ENCODE measurements at places on chromosomes 16 and 17. TPM values are rescaled to one million over a fixed set of nuclear protein-coding genes. Genes with fewer than 3 reads are reported as not detected.

The FA2H gene
- not detected for polyA plus RNA-seq

DNA sequence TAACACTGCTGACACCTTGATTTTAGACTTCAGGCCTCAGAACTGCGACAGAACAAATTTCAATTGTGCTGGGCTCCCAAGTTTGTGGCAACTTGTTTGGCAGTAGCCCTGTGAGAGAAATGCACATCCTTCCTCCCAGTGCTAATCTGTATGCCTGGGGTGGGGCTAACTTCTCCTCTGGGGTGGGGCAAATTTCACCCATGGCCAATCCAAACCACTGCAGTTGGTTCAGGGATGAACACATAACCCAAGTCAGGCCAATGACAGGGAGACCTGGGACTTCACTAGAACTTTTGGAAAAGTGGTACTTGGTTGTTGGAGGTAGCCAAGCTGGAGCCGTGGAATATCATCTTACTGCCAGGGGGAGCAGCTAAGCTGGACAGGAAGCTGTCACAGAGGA lies 56.3 kb downstream of the ABCC6 start:
- DNase-seq, result no peak

The C16orf96 gene
- not detected for polyA plus RNA-seq

DNA sequence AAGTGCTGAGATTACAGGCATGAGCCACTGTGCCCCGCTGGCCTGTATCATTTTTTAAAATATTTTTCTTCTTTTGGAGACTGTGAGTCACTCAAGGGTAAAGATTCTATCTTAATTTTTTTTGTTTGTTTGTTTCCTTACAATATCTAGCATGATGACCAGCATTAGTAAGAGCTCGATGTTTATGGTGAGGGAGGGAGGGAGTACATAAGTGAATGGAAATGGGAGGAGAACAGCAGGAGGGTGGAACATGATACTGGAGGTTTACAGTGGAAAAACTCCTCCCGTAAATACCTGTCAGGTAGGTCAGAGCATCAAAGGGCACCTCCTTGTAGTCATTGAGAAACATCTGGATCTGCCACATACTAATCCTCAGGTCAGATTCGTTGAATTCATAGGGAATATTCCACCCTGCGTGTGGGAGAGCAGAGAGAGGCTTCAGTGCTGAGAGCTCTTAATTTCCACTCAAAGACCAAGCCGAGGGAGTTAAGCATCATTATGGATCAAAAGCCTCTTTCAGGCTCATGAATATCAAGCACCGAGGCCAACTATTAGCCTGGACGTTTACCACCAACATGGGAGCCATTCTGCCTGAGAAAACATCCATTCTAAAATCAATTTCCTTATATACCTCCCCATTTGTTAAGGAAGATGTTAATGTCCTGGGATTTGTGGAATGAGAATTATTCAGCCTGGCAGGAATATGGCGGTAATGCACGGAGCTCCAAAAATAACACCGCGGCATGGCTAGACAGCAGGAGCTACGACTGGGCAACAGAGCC lies 51.8 kb downstream of the LYRM1 start:
- DNase-seq, result no peak

DNA sequence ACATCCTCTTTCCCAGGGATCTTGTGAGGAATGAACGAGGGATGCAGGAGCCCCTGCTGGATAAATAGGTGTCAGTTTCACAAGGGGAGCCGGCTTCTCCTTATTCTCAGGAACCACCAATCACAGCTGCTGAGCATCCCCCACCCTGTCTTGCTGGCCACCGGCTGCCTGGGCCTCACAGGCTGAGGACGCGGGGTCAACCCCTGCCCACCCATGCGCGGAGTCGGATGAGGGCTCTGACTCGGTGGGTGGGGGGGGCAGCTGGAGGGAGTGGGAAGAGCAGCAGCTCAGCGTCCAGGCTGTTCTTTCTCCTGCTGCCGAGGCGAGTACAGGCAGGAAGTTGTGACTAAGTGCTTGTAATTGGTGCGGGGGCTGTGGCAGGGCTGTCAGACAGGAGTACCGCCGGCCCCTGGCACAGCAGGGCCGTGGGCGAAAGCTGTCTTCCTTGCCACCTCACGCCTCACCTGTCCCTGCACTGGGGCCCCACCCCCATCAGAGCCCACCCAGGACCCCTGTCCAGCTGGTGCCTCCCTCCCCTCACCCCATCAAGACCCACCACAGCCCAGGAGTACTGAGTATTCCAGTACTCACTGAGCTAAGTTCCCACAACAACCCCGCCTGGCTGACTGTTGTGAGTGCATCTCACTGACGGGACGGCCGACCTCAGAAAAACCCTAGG lies 11.0 kb upstream of the DPEP1 start:
- peak; percentile 75 for DNase-seq

The P2RX5 gene
- 0.10 TPM for polyA plus RNA-seq

The CCDC200 gene
- not detected for polyA plus RNA-seq

- no peak for DNase-seq
These were observed 3.1 kb downstream of the ZNF843 start for GRCh38 chr16:31439519-31439918.

DNA sequence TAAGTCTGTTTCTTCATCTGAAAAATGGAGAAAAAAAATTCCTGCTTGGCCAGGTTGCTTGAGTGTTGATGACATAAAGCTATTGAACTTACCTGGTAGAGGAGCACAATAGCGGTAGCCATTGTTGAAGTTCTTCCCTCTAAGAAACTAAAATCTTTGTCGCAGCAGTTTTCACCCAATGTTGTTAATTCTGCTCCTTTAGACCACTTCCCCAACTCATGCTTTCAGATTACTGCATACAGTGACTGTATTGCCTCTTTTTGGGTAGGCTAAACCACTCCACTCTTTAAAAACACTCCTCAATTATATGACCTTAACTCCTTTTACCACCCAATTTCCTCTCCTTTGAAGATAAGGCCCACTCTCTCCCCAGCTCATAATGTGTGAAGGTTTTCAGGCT lies 35.7 kb upstream of the CCL2 start:
- DNase-seq, result no peak

GRCh38 chr16:56986361-56986760 lies 3.0 kb upstream of the NLRC5 start:
- no peak for DNase-seq

The MNT gene
- 4.1 TPM for polyA plus RNA-seq

DNA sequence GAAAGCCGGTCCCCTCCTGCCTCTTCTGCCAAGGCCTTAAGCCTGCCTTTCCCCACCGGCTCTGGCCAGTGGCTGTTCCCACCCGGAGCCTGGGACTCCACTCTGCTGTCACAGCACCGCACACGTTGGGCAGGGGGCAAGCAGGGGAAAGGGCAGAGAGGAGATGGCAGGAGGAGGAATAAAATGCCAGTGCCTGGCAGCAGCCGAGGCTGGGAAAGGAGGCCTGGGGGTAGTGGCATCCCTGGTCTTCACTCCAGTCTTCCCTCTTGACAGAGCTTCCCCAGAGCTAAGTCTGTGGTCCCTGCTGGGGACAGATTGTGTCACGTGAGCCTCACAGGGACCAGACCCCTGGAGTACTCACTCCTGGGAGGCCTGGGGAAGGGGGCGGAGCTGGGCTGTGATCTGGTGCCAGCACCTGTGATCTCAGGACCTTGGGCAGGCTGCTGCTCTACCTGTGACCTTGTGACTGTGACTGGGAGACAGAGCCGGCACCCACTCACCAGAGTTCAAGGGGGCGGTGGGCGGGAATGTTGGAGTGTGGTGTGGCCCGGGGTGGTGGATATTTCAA lies 97.2 kb upstream of the GSE1 start:
- no peak for DNase-seq

GRCh38 chr16:81787659-81788058 lies 8.6 kb downstream of the PLCG2 start:
- DNase-seq, result no peak

- DNase-seq, result no peak
These were observed 101.0 kb upstream of the CNTNAP4 start for GRCh38 chr16:76176153-76176552.

The PDILT gene
- not detected for polyA plus RNA-seq

- peak; percentile 32 for DNase-seq
These were observed 10.2 kb upstream of the MPP2 start for GRCh38 chr17:43917348-43918025.

DNA sequence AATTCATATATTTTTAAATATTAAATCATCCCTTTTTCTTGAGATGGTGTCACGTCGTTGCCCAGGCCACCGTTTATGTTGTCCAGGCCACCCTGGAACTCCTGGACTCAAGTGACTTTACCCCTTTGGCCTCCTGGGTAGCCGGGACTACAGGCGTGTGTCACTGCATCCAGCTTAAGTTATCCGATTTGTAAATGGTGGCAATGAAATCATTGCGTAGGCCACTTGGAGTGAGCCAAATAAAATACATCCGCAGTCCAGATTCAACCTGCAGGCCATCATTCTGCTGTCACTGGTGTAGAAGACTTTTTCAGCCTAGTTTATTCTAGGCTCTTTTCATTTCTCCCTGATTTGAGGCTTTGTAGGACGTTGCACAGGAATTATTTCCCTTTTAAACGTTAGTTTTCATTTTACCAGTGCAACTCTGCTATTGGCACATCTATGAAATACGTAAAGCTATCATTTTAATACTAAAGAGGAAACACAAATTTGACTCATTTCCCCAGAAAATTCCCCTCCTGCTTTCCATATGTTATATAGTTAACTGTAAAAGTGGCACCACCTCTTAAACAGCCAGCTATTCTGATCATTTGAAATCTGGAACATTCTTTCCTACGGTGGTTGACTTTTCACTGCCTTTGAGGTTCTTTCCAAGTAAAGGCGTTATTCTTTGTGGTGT lies 449.8 kb downstream of the MAF start:
- DNase-seq, result no peak
